ELR (cell line): ENCODE measurements at places on chromosomes 16 and 17.
A peak's percentile ranks its signal among the peaks of the same experiment; 100 is the strongest.

DNA sequence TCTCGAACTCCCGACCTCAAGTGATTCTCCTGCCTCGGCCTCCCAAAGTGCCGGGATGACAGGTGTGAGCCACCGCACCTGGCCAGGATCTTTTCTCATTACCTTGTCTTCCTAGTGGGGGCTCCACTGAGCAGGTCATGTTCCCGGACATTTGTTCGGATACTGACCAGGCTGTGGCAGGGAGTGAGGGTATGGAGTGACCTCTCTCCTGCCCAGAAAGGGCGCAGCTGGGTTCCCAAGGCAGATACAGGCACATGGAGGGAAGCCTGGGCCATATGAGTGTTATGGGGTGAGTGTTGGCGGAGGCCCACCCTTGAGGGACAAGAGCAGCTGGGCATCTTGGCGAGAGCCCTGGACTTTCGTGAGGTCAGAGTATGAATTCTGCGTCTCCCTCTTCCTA, 5.5 kb downstream of the SERPINF1 start:
- DNase-seq: no peak

- peak; percentile 74 for DNase-seq
These were observed 102.4 kb downstream of the ABCC12 start for GRCh38 chr16:48053418-48053745.

- no peak for DNase-seq
These were observed 80.6 kb downstream of the MGAT5B start for GRCh38 chr17:76948726-76949342.

- no peak for DNase-seq
These were observed 283.7 kb downstream of the CPPED1 start for GRCh38 chr16:12519986-12520385.

GRCh38 chr16:65495106-65495505, 373.2 kb upstream of the CDH11 start:
- no peak for DNase-seq

DNA sequence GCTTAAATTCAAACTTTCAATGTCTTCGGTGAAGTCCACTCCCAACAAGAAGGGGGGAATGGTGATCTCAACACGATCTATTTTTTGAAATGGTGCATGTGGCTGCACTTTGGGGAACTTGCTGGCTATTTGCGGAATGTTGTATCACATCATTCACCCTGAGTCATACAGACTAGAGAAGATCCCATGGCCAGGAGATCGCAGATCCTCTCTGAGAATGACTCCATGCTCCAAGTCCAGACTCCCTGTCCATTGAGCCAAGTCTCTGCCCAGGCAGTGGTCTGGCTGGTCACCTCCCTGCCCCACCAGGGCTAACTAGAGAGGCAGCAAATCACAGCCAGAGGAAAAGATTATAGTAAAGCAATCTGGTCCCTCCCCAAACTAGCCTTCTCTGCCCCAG, 120.6 kb downstream of the XYLT1 start:
- peak; percentile 15 for DNase-seq

DNA sequence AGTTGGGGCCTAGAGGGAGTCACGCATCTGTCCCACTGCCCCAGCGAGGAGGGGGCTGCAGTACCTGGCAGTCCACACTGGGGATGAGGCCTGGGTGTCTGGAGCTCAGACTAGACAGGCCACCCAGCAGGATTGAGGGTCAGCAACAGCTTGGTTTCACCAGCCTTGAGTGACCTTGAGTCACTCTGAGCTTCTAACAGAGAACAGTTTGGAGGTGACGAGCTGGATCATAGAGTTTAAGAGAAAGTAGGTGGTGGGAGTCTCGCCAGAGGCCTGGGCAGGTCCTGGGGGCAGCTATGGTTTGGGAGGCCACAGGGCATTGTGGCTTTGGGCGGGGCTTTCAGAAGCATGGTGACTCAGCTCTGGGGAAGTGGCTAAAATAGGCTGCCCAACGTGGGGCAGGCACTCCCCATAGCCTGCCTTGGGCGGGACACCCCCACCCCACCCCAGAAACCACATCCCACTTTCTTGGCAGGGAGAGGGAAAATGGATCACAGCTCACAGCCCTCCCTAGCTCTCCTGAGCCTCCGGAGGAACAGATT, 20.5 kb downstream of the CDC42EP4 start:
- peak; percentile 99 for DNase-seq

DNA sequence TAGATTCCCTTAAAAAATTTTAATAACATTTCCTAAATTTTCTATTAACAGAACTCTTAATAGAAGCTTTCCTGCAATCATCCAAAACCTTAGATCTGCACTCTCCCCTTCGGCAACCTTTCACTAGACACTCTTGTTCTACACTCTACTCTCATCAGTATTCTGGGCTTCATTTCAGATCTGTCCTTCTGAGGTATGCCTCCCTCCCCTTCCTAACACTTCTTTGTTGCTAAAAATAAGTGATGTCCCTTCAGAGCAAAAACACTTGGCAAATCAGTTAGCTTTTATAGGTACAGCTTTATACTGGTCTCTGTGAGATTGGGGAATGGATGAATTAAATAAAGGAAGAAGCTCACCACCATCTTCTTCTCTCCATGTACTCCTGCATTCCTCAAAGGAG, 28.2 kb upstream of the GNAO1 start:
- DNase-seq: no peak

- no peak for DNase-seq
These were observed 1.6 kb downstream of the KCNH4 start for GRCh38 chr17:42179335-42179734.

- no peak for DNase-seq
These were observed 43.4 kb downstream of the METRNL start for GRCh38 chr17:83122834-83123233.

DNA sequence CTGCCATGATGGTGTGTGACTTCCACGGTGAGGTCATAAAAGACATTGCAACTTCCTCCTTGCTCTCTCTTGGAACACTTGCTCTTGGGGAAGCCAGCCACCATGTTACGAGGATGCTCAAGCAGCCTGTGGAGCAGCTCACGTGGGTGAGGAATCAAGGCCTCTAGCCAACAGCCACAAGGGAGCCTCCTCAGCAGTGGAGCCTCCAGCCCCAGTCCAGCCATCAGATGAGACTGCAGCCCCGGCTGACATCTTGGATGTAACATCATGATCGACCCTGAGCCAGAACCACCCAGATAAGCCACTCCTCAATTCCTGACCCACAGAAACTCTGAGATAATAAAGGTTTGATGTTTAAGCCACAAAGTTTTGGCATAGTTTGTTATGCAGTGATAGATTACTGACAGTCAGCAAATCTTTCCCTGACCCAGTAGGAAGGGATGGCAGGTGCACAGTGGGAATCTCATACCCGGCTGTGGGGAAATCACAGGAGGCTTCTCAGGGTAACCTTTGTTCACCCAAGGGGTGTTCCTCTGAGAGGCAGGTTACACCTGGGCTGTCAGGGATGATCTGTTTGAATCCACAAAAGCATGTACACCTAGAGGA, 23.3 kb upstream of the GINS2 start:
- no peak for DNase-seq

DNA sequence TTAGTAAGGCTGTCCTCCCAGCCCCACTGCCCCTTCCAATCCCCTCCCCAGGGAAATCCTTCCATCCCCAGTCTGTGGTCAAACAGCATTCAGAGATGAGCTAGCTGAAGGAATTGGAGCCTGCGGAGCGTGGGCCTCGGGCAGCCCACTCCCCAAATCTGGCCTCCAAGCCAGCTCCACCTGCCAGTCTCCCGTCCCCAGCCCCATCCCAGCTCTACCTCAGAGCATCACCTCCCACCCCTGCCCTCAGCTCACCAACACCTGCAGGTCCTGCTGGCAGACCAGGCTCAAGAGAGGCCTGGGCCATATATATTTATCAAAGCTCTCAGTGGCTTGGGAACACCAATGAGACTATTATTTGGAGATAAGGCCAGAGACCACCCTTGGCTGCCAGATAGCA, 5.2 kb upstream of the SPPL2C start:
- no peak for DNase-seq
